ENCODE measurements at places on chromosomes 11 and 22.

DNA sequence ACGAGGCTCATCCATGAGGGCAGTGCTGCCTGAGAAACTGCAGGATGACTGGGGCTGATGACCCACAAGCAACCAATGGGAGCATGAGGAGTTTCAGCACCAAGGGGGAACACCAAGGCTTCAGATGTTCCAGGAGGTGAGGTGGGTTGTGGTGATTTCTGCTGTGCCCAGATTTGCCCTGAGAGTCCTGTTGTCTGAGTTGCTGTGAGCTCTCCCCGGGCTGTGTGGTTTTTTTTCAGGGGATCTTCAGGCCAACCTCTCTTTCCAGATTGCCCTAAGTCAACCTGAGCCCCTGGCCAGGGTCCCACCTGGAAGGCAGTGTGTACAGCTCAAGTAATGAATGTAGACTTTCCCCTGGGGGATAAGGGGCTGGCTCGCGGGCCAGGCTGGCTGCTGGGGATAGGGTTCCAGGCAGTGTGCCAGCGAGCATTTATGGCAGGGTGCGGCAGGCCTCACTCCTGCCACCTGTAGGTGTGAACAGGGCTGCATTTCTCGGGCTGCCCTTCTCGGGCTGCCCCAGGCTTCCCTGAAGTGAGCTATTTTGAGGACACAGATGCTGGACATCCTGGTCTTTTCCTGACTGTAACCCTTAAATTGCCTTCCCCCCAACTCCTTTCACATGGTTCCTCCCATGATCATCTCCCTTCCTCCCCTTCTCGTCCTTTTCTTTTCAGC, 9.8 kb downstream of the SLC22A6 start:
- DNase-seq = peak; percentile 26

DNA sequence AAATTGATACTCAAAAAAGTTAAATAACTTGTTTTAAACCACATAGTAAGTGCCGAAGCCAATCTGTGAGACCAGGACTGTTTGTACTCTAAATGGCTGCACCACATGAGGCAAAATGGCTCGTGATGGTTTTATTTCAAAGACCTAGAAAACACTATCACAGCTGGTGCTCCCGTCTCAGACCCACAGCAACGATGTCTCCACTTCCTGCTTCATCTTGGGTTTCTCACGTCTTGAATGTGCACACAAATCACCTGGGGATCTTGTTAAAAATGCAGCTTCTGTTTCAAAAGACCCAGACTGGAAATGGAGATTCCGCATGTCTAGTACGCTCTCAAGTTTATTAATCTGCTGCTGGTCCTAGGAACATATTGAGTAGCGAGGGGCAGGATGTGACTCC, 1.2 kb downstream of the CD3E start:
- DNase-seq = peak; percentile 69

DNA sequence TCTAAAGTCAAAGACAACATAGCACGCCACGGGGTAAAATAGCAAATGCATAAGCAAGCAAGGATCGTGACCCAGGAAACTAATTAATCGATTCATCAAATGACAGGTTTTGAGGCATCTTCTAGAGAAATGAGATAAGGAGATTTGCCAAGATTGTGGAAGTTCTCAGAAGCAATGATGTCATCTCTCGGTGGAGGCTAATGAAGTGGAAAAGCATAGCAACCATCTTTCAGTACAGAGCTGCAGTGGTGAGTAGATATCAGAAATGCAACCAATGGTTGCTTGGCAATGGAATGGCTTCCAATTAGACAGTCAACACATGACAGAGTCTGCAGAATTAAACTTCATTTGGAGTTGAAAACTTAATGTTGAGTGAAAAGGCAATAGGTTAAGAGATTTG, 116.0 kb downstream of the KIRREL3 start:
- no peak for DNase-seq

- DNase-seq = peak; percentile 18
Measured at GRCh38 chr11:1194977-1195681, 27.7 kb upstream of the MUC5B start.

All from activated naive CD4-positive, alpha-beta T cell treated with anti-CD3 and anti-CD28 coated beads, Interleukin-2, amount 10 ng/mL, durations not matched to agents 7 days and 5 days (primary cell).